B cell (primary cell): ENCODE measurements at places on chromosomes 6 and 20. TPM values are rescaled to one million over a fixed set of nuclear protein-coding genes. Genes with fewer than 3 reads are reported as not detected.

GRCh38 chr20:48523191-48523995, 304.4 kb downstream of the PREX1 start:
- no peak for DNase-seq

- peak; percentile 81 for DNase-seq
These were observed 38.9 kb downstream of the OR2B2 start for GRCh38 chr6:27873021-27873940.

DNA sequence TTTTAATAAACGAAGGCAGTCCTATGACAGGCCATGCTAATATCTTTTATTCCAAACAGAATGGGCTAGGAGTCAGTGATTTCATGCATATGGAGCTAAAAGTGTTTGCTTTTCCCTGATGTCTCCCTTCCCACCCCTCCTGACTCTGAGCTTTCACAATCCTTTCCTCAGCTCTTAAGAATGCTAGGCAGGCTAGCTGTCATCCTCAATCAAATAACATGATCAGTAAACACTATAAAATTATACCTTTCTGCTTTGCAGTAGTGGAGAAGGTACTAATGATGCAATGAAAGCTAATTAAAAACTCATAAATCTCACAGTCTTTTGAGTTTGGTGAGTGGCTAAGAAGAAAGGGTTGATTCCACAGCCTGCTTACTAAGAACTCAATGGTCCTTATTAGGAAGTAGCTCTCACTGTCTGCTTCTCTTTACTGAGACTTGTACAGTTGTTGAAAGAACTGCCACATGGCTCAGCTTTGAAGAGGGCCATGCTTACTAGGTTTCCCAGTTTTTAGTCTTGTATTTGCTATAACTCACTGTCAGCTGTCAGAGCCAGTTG, 250.9 kb upstream of the JAG1 start:
- no peak for DNase-seq

DNA sequence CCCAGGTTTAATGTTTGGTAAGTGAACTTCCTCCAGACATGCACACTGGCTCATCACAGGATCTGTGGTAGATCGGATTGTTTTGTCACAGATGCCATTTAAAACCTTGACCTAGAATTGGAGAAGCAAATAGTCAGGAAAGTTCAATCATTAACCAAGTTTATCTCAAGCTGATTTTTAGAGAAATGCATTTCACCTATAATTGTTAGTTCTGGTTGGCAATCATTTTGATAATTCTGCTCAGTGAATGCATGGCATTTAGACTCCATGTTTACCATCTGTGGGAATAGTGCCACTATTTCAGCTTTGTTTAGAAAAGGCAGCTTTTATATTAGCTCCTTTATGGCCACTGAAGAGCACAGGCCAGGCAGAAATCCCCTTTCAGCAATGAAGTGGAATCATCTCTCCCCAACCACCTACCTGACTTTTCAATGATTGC, 73.9 kb upstream of the IPCEF1 start:
- no peak for DNase-seq

DNA sequence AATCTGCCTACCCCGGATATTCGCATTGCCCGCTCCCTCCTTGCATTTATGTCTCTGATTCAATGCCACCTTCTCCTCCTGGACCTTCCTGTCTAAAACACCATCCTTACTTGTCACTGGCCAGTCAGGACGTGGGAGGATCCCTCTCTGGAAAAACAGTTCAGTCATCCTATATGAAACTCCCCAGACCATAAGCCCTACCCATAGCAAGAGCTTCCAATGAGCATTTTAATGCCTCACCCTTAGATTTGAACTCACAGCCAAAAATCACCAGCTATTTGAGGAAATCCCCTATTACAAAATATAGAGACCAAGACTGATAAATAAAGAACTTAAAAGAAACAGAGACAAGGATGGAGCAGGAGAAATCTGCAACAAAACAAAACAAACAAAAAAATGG, 86.4 kb downstream of the SHLD1 start:
- DNase-seq: no peak

DNA sequence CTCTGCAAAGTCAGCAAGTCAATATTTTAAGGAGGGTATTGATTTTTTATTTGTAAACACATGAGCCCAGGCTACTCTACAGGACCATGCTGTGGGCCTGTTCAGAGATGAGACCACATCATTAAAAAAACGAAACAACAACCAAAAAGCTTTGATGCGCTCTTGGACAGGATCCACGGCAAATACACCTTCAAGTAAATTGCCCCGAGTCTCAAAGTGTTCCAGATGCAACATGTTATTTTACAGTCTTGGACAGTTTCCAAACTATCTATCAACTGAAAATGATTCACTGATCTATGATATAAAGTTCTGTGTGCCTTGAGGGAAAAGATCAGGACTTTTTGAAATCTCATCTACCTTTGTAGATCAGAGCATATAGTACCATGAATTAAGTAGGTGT, 25.8 kb upstream of the CARMIL1 start:
- DNase-seq: no peak

GRCh38 chr6:165630544-165630953, 32.5 kb downstream of the PDE10A start:
- no peak for DNase-seq

DNA sequence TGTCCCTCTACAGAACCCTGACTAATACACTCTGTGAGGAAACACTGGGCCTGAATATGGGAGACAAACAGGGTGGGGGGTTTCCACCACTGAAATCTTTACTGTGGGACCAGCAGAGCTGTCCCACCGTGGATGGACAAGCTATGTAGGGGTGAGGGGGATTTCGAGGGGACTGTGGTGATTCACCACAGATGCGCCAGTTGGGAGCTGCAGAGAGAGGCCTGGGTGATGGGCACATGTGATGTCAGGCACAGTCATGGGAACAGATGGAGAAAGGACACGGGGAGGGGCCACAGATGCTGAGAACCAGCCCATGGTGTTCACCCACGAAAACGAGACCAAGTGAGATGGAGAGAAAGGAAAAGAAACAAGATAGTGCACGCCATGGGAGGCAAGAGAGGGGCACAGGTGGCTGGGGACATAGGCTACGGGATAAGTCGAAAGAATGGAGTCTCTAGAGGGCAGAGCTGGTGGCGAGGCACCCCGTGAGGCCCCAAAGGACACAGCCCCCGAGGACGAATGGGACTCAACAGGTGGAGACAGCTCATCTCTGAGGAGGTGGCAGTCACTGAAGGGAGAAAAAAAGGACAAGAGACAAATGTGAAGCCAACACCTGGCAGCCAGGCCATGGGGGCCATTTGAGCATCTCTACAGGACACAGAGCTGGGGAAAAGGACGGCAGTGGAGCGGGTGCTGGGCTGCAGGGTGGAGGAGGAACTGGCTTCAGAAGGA, 10.5 kb upstream of the RAMACL start:
- no peak for DNase-seq

- DNase-seq: no peak
These were observed 119.4 kb downstream of the RFPL4B start for GRCh38 chr6:112466373-112467151.

GRCh38 chr20:34200023-34200422, 41.2 kb upstream of the ASIP start:
- no peak for DNase-seq

DNA sequence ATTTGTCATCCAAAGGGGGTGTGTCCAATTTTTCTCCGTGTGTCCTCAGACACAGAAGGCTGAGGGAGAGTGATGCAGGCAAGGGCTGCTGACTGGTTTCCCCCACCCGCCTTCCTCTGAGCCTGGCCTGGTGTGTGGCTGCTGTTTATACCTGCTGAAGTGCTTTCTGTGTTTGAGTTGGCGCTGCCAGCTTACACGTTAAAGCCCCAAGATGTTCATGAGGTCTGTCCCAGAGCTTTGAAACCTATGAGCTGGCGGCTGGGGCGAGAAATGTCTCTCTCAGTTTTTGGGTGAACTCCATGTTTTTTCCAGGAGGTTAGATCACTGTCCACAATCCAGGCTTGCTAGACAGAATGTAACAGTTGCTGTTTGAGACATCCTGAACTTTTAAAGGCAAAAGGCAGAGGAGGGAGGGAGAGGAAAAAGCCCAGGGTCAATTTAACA, 69.0 kb upstream of the CCN2 start:
- DNase-seq: no peak

GRCh38 chr6:2429460-2429859, 184.1 kb upstream of the GMDS start:
- no peak for DNase-seq

DNA sequence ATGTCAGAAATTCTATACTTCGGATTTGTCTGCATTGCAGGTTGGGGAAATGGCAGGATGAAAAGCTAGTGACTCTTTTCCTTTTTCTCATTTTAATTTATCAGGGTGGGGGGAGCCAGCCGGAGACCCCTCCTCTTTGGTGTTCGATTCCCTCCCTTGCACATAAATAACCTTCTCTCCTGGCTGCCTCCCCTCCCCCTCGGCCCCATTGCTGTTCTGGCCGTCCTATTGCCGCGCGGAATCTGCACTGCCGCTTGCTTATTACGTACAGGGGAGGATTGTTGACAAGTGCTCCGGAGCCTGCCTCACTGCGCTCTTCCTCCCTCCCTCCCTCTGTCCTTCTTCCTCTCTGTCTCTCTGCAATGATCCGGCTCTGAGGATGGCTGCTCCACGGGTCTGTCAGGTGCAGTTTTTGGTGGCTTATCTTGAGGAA, 154.7 kb downstream of the JARID2 start:
- DNase-seq: peak; percentile 31

GRCh38 chr20:36573798-36574365, 485 bp downstream of the TGIF2 start:
- DNase-seq: peak; percentile 78

- no peak for DNase-seq
These were observed 80.3 kb downstream of the TBC1D7 start for GRCh38 chr6:13248053-13248452.

- DNase-seq: no peak
These were observed 12.7 kb upstream of the SMOC2 start for GRCh38 chr6:168428052-168428826.

GRCh38 chr6:144460327-144461095, 175.4 kb downstream of the UTRN start:
- no peak for DNase-seq

- DNase-seq: no peak
These were observed 368.3 kb upstream of the SASH1 start for GRCh38 chr6:147974376-147974775.

DNA sequence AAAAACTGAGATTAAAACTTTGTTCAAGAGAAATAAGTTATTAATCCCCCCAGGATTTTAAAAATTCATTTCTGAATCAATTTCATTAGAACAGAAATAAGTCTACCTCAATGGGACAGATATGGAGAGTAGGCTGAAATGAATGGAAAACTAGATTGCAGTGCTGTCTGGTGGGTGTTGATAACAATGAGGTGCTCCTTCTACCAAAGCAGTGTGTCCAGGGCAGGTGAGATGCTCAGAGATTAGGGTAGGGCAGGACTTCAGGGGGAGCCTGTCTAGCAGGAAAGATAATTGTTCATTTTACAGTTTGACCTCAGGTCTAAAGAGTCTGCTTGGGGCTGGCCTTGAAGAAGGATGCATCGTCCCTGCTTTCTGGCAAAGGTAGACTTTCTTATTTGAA, 38.0 kb upstream of the MYLIP start:
- DNase-seq: no peak

- DNase-seq: no peak
These were observed 92.6 kb downstream of the MAP3K7 start for GRCh38 chr6:90494067-90494780.

DNA sequence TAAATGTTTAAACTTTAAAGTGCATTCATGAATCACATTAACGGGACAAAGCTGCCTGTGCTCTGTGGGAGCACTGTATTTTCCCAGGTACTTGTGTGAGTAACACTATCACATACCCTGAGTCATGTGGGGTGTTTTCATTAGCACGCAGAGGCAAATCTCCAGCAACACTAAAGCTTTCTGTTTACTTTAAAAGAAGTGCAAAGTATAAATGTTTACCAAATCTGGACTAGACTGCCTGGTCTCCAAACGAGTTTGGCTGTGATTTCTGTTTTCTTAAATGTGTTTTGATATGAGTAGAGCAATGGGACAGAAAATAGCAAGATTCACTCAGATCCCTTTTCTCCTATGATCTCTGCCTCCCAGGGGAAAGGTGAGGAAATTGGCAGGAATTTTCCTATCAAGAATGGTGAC, 28.8 kb upstream of the RIPPLY2 start:
- no peak for DNase-seq

GRCh38 chr20:58306421-58307261, 2.9 kb upstream of the RAB22A start:
- peak; percentile 97 for DNase-seq

DNA sequence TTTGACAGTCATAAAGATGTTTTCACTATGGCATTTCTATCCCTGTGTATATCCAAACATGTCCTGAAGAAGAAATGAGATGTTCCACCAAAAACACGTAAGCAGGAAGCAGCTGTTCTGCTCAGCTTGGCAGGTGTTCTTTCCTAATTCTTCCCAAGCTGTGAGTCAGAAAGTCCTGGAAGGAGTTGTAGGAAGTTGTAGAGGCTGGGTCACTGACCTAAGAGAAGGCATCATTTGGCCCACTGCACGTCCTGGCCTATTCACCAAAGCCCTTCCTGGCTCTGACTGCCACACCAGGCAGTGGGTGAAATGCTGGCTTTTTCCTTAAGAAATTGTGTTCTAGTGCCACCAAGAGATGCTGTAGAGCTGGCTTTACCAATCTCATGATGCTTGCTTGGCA, 40.3 kb downstream of the STX11 start:
- DNase-seq: no peak

GRCh38 chr6:105041880-105042279, 85.0 kb downstream of the LIN28B start:
- no peak for DNase-seq

- no peak for DNase-seq
These were observed 852 bp downstream of the SYNGAP1 start for GRCh38 chr6:33420491-33421343.

- no peak for DNase-seq
These were observed 1060.3 kb upstream of the CITED2 start for GRCh38 chr6:140434761-140435160.

DNA sequence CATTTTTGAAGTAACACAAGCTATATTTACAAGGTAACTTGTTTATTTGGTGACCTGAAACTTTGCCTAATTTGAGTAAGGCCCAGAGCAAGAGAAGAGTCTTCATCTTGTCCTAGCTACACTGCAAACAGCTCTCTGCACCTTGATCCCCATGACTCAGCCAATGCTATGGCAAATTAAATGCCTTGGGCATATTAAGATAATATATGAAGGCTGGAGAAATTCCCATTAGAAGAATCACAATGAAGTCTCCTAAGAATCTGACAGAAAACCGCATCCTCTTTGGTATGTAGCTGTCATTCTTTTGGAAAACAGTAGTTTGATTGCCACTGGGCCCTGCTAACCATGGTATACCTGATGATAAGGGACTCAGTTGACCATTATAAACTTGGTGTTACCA, 204.5 kb downstream of the UBE3D start:
- no peak for DNase-seq

The HAO1 gene
- not detected in 2 replicates for polyA plus RNA-seq

The GJA10 gene
- not detected in 2 replicates for polyA plus RNA-seq

The ESR1 gene
- polyA plus RNA-seq: 0.42 and 0.46 TPM in 2 replicates

The SPO11 gene
- polyA plus RNA-seq: not detected in 2 replicates
